Daoy (cell line): ENCODE measurements at places on chromosomes 6 and 20. TPM values are rescaled to one million over a fixed set of nuclear protein-coding genes. Genes with fewer than 3 reads are reported as not detected.

DNA sequence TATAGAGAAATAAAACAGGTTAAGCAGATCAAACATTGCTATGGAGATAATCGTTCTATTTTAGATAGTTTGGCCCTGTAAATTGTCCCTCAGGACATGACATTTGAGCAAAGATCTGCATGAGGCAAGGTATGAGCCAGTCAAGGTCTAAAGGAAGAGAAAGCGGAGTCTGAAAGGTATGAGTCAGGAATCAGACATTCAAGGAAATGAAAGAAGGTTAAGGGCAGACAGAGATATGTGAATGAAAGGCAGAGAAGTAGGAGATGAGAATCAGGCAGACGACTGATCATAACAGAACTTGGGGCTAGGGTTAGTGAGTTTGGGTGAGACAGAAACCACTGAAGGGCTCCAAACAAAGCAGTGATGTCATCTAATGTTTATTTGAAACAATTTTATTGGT lies 775.8 kb downstream of the MAFB start:
- no peak for DNase-seq

The MAFB gene
- total RNA-seq = 0.97 and 1.1 TPM in 2 replicates

DNA sequence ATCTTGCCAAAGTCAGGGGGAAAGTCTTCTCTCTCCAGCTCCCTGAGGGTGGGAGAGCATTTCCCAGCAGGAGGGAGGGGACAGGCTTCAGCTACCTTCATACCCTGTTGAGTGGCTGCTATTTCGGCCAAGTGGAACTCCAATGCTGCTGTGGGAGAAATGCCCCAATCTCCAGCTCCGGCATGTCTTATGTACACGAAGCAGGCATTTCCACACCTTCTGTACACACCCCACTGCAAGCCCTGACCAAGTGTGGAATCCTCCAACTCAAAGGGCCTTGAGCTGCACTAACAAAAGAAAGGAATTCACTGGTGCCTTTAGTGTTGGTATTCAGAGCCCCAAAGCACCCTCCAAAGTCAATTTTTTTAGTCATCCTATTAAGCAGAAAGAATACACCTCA lies 313.6 kb upstream of the NT5E start:
- no peak for DNase-seq

DNA sequence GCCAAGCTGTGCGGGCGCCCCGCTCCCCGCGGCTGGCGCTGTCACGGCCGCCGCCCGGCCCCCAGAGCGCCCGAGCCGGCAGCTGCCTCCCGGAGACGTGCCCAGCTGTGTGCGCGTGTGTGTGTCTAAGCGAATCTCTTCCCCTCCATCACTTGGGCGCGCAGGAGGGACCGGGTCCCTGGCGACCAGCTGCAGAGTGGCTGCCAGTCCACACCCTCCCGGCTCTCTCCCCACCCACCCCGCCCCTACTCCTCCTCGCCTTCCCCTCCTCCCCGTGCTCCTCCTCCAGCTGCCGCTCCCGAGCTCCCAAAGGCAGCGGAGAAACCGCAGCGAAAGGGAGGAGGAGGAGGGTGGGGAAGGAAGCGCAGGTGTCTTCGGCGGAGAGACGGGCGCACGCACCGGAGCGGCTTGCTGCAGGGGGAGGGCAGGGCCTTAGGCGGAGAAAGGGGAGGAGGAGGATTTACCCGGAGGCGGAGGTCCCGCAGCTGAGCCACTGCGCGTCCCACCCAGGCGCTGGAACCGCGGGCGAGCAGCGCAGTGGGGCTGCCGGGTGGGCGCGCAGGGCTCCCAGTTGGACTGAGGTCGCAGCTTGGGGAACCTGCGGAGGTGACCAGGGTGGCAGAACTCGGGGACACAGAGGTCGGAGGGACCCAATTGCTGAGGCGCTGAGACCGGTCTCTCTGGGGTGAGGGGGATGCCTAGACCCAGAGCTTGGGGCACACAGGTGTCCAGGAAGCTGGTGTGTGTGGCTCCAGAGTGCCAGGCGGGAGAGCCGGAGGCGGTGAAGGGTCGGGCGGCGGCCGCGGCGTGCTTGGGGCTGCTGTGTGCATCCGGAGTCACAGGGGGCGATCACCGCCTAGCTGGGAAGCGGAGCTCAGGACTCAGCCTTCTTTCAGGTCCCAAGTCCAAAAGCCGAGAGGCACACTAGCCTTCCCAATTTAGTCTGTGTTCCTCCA lies at the start of gene HS3ST5:
TSS of gene HS3ST5 (minus strand) at position 198 of the 956 bp plus-strand sequence. CDS start 280,178 bp downstream, outside the sequence.
- peak; percentile 66 for DNase-seq

The MYMX gene
- total RNA-seq = not detected in 2 replicates

DNA sequence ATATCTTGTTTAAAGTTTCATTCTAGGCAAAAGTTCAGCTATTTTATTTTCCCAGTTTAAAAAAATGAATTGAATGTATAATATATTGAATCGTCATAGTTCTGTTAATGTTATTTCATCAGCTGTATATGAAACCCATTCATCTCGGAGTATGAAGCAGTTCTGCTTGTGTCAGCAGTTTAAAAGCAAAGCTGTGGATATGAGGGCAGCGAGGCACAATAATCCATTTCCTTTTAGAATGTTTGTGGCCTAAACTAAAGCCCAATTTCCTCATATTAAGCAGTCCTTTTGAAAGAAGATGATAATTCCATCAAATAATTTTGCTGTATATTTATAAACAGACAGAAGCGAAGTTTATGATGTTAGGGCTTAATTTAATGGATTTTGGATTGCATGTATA lies 300.1 kb downstream of the SAMD5 start:
- no peak for DNase-seq

The WFDC8 gene
- not detected in 2 replicates for total RNA-seq

GRCh38 chr20:38812709-38813573 lies 7.4 kb downstream of the PPP1R16B start:
- DNase-seq = no peak

DNA sequence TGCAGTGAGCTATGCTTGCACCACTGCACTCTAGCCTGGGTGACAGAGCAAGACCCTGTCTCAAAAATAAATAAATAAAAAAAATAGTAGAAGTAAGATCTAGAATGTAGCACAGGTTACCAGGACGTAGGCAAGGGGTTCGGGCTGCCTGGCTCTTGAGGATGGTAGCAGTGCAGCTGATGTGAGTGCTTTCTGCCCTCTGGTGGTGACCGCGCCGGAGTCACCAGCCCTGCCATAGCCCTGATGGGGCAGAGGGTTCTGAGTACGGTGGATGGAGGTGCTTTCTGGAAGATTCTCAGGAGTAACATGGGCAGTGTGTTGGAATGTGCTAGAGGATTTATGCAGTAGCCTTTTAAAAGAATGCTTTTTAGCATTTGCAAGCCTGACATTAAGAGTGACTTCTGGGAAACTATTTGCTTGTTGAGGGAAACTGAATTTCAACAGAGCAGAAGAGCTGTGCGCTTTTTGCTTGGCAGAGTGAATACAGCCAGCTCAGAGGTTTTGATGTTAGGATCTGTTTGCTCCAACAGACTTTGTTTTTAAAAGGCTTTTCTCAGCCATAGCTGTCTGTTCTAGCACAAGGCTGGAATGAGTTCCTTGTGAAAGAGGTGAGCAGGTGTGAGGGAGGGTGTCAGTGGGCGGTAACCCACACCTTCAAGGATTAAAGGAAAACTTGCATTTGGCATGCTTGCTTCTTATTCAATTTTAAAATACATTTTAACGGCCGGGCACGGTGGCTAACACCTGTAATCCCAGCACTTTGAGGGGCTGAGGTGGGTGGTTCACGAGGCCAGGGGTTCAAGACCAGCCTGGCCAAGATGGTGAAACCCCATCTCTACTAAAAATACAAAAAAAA lies 65.9 kb downstream of the PTPN1 start:
- DNase-seq = peak; percentile 56

GRCh38 chr6:58073263-58073662 lies 755.8 kb downstream of the PRIM2 start:
- no peak for DNase-seq

GRCh38 chr6:43040542-43041257 lies 13.0 kb downstream of the CUL7 start:
- no peak for DNase-seq

- no peak for DNase-seq
Measured at GRCh38 chr6:7691021-7691420, 34.9 kb upstream of the BMP6 start.

DNA sequence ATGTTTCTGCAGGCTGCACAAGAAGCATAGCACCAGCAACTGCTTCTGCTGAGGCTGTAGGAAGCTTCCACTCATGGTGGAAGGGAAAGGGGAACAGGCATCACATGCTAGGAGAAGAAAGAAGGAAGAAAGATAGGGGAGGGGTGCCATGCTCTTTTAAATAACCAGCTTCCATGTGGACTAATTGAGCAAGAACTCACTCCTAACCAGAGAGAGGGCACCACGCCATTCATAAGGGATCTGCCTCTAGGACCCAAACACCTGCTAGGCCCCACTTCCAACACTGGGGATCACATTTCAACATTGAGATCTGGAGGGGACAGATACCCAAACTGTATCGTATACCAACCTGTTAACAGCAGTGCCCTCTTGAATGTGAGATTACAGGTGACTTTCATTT lies 46.9 kb upstream of the ARMC2 start:
- no peak for DNase-seq

DNA sequence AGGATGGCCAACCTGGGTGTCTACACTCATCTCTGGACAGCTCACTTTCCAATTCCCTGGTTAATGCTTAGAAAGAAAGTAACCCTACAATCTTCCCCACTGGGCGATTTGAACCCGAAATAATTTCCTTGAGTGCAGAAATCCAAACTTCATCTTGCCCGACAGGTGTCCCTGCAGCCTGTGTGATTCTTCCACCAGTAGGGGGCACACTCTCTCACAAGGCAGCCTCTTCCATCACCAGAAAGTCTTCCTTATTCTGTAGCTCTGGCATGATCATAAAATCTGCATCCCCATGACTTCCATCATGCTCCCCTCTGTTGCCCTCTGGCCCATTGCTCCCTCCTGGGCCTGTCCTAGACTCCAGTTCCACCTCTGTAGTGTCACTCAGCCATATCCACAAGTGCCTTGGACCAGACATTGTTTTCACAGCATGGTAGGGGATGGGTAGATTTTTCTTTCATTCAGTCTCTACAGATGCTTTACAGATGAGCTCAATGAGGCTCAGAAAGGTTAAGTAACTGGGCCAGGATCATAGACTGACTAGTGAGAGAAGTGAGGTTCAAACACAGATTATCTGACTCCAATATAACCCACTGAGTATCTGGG lies 170.4 kb upstream of the SPTLC3 start:
- DNase-seq = no peak

GRCh38 chr6:151140767-151141166 lies 99.0 kb upstream of the AKAP12 start:
- DNase-seq = no peak

The LMBRD1 gene
- 12.0 and 15.5 TPM in 2 replicates for total RNA-seq

GRCh38 chr6:152268846-152269442 lies 368.2 kb downstream of the SYNE1 start:
- DNase-seq = no peak

The NOTCH4 gene
- 2.3 and 3.2 TPM in 2 replicates for total RNA-seq

DNA sequence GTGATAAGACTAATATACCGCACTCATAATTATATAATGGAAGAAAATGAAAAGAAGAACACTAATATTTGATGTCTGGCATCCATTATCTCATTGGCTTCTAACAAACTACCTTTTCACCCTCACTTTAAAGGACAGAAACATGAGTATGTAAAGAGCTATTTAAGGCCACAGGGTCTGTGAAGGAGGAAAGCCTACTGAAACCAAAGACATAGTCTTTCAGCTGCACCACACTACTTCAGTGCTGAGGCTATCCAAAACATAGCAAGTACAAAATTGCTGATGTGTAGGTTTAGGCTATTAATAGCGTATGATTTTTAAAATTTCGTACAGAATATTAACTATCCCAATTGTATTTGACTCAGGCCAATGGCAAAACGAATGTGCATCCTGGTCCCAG lies 38.2 kb upstream of the SLC2A12 start:
- DNase-seq = no peak

DNA sequence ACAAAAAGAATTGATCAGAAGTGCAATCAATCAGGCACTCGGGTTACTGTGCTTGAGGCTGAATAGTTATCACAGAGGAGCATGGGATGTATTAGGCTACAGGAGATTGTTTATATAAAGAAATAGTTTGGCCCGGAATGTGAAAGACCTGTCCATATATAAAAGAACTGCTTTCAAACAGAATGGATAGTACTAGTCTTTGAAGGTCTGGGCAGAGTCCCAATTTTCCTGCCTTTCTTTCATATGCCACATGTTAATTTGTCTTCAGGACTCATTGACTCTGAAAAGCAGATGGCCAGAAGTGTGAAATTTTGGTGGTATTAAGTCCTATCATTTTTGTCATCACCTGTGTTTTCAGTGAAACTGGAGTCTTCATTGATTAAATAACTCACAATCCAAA lies 314.5 kb downstream of the EYA4 start:
- DNase-seq = no peak

GRCh38 chr6:122484760-122485159 lies 13.2 kb upstream of the SERINC1 start:
- DNase-seq = no peak

GRCh38 chr6:24529985-24530384 lies 35.2 kb downstream of the ALDH5A1 start:
- no peak for DNase-seq

DNA sequence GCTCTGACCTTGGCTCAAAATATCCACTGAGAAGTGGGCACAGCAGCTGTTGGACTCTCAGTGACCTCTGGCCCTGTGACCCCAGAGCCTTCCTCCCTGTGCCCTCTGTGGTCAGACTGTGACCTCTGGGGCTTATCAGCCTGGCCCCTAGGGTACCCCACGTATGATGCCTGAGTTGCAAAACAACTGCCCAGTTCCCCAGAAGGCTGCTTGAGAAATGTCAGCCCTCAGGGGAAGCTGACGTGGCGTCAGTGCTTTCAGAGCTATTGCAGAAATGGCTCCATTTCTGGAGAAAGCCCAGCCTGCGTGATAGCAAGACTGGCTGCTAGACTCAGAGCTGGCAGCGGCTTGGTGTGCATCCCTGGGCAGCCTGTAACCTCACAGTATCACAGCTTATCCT lies 31.5 kb upstream of the TGM2 start:
- no peak for DNase-seq

- DNase-seq = no peak
Measured at GRCh38 chr20:52924411-52925271, 47.5 kb upstream of the TSHZ2 start.

DNA sequence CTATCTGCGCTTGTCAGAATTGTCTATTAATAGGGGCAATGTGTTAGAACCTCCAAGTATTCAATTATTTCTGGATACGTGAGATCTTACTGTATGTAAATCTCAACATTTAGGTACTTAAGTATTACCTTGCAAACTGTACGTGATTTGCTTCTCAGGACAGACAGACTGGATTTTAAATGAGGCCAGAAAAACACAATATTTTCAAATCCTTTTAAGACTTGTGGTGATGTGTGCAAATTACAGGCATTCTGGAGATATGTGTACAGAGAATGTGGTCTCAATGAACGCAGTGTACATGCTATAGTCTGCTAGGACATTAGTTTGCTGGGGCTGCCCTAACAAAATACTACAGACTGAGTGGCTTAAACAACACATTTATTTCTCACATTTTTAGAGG lies 16.9 kb downstream of the CCR6 start:
- DNase-seq = no peak

DNA sequence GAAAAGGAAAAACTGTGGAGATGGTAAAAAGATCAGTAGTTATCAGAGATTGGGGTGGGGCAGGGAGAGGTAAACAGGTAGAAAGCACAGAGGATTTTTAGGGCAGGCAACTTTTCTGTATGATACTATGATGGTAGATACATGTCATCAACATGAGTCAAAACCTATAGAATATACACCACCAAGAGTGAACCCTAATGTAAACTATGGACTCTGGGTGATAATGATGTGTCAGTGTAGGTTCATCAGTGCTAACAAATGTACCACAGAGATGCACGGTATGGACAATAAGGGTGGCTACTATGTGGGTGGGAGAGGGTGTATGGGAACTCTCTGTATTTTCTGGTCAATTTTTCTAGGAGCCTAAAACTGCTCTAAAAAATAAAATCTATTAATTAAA lies 18.5 kb downstream of the PACSIN1 start:
- DNase-seq = no peak
